Prostate gland (tissue), 2 donors: ENCODE measurements at places on chromosomes 7 and 10. TPM values are rescaled to one million over a fixed set of nuclear protein-coding genes. Genes with fewer than 3 reads are reported as not detected.

Gene LRRC17
- total RNA-seq, result 1.0 TPM

Gene TCERG1L
- total RNA-seq, result 0.23 TPM

Gene ZNF138
- 10.1 TPM for total RNA-seq

Gene MMD2
- total RNA-seq, result 14.7 TPM

Gene VPS37D
- total RNA-seq, result 6.0 TPM

Gene PRF1
- 2.3 TPM for total RNA-seq

Gene EGR2
- 4.6 TPM for total RNA-seq

Gene PGAM2
- 9.7 TPM for total RNA-seq

Gene PITX3
- total RNA-seq, result not detected

Gene ELFN1
- total RNA-seq, result 3.0 TPM

Gene FOXP2
- 5.6 TPM for total RNA-seq

Gene RBP3
- total RNA-seq, result not detected

Gene FRMPD2
- total RNA-seq, result 3.4 TPM

Gene DNAJB9
- total RNA-seq, result 27.2 TPM

Gene ZNF804B
- total RNA-seq, result 0.05 TPM

Gene KIAA1549
- total RNA-seq, result 3.7 TPM

Gene HOXA7
- total RNA-seq, result 2.2 TPM

Gene MAP3K8
- total RNA-seq, result 4.7 TPM

Gene GPER1
- 11.5 TPM for total RNA-seq

Gene ITPRID1
- total RNA-seq, result 0.17 TPM

Gene ZDHHC4
- total RNA-seq, result 73.3 TPM

Gene CHST3
- total RNA-seq, result 197 TPM

Gene TDRD1
- 16.0 TPM for total RNA-seq

Gene TSPAN13
- 21.8 TPM for total RNA-seq

Gene MET
- 17.0 TPM for total RNA-seq

Gene PLEKHS1
- total RNA-seq, result 1.9 TPM

Gene CTBP2
- total RNA-seq, result 70.2 TPM

Gene CHN2
- 29.1 TPM for total RNA-seq
